ENCODE measurements at places on chromosomes 1 and 21.

DNA sequence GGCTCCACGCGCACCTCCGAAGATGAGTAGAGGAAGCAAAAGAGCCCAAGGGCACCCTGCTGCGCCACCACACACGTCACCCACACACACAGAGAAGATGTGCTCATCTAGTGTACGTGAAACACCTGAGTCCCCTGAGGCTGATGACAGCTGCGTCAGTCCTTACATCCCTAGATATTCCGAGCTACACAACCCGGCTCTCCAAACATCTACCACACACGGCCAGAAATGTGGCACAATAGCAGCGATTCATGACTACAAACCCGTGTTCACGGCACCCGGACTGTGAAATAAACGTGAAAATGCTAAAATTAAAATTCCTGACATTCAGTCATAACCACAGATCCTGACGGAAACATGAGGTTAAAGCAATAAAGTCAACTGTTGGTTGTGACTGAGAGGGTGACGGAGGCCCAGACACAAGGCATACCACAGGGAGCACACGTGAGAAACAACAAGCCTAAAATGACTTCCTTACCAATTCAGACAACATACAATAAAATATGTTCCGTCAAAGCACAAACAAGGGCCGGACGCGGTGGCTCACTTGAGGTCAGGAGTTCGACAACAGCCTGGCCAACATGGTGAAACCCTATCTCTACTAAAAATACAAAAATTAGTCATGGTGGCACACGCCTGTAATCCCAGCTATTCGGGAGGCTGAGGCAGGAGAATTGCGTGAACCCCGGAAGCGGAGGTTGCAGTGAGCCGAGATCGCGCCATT, 7.3 kb downstream of the SSU72 start:
- DNase-seq = no peak

- DNase-seq = peak; percentile 38
These were observed 113.7 kb upstream of the RRP15 start for GRCh38 chr1:218171302-218171893.

- DNase-seq = no peak
These were observed 21.2 kb downstream of the TP73 start for GRCh38 chr1:3673381-3674099.

DNA sequence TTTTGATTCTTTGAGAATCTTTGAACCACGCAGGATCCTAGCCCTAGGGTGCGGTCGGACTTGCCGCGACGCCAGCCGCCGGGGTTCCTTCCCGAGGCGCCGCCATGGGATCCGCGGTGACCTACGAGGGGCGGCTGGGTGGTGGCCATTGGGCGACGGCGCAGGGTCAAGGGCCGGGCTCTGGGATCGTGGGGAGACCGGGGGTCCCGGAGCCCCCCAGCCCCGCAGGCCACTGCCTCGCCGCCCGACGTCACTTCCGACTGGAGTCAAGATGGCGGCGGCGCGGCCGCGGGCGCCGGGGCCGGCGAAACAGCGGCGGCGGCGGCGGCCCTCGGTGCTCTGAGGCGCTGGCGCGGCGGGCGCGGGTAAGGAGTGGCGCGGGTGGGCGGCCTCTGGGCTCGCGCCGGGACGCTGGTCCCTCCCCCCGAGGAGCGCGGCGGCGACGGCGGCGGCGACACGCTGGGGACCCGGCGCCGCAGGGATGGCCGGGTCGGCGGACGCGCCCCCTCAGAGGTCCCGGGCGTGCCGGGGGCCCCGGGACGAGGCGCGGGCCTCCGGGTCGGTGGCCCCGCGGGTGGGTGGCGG, at the start of gene PRDM2:
Gene PRDM2, plus strand, starts transcription at position 253 of the 585 bp plus-strand sequence. CDS start 15,418 bp downstream, outside the sequence.
- peak; percentile 11 for DNase-seq

DNA sequence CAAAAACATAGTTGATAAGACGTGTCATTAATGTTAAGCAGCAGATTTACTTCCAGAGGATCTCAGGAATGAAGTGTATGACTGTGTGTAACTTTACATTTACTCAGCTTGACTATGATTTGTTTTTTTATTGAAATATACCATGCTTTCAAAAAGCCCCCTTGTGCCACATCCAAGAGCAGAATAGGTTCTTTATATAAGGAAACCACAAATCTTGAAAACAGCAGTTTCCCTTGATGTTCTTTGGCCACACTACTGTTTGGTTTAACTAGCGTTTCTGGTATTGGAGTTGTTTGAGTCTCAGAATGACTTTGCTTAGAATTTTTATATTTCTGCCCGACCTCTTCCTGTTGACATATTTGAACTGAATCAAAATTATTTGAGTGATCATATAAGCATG, 25.0 kb downstream of the LRRC8C start:
- DNase-seq = no peak

GRCh38 chr1:200184196-200184595, 156.7 kb downstream of the NR5A2 start:
- peak; percentile 79 for DNase-seq

DNA sequence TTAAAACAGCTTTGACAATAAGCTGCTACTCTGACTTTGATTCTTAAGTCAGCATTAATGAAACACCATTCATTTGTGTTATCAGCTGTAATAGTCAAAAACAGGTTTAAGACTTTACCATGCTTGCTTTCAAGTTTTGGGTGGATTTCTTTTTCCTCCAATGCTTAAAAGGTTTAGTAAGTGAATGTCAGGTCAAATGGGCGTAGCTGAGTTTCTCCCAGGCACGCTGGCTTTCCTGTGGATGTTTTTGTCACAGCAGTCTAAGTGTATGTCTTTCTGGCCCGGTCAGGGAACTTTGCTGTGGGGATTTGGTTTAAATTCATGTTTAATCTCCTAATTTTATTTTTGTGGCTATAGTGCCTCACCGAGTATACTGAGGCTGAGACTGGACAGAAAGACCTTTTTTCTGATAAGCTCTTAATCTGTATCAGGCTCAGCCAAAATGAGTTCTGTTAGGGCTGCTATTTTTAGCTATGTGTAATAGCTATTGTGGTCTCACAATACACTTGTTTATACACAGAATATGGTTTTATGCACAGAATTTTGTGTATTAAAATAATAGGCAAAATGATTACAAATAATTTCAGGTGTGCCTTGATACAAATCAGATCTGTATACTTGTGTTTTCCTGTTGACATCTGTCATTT, 292.8 kb downstream of the DISC1 start:
- DNase-seq = no peak

GRCh38 chr1:1601564-1602303, 1.8 kb upstream of the FNDC10 start:
- no peak for DNase-seq

DNA sequence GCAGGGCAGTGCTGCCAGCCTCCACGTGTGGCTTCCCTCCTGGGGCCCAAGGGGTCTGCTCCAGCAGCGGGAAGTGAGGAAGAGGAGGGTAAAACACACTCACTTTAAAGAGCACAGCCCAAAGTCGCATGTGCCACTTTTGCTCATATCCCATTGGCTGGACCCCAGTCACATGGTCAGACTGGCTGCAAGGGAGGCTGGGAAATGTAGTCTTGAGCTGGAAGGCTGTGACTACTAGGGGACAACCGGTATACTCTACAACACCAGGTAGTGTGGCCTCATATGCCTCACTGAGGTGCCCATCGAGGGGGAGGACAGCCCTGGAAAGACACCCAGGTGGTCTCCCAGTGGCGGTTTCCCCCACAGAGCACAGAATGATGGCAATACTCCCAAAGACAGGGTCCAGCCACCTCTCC, 45.2 kb downstream of the CAMK2N1 start:
- no peak for DNase-seq

GRCh38 chr21:41377715-41378114, 15.9 kb downstream of the MX2 start:
- DNase-seq = no peak

GRCh38 chr1:212396638-212397037, 18.0 kb downstream of the PACC1 start:
- no peak for DNase-seq

DNA sequence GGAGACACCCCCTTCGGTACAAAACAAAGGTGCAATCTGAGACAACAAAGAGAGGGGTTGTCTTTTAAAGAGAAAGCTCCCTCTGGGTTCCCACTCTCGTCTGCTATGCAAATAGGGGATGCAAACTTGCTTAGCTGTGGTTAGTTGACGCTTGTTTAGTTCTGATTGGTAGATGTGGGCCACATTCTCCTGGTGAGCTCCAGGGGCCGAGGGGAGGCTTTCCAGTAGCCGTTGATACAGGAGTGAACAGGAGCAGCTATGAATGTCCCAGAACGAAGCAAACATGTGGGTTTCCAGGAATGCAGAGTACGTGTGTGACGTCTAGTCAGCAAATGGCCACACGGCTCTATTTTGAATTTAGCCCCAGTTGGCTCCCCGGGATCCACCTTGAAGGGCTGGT, 14.7 kb downstream of the TFF2 start:
- no peak for DNase-seq

DNA sequence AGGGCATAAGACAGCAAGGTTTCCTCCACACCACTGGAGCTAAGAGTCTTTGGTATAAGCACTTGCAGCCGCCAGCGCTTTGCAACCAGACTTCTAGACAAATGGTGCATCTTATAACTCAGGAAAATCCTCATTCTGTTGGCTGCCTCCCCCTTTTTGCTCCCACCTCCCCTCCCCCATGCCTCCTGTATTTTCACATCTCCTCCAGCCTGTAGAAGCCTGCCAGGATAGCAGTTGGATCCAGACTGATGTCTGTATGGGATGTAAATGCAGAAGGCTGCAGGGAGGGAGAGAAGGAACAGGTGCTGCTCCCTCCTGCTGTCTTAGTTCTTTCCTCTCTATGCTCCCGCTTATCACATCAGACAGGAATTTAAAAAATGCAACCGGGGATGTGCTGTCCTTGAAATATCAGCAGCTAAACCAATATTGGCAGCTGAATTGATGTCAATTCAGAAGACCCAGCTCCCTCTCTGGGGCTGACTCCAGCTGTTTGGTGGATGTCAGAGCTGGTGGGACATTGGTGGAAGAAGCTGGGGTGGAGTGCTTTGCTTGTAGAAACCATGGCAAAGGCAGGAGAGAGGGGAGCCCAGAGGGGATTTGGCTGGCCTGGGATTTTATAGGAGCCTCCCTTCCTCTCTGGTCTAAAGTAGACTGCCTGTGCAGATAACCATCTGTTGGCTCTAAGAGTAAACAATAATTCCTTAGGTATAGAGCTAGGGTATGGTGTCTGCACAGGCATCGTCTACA, 53.5 kb downstream of the NFASC start:
- no peak for DNase-seq

GRCh38 chr1:17502326-17502778, 37.1 kb upstream of the ARHGEF10L start:
- DNase-seq = peak; percentile 48

GRCh38 chr1:248406721-248407692, 4.2 kb downstream of the OR2T1 start:
- no peak for DNase-seq

- DNase-seq = peak; percentile 36
These were observed 61.1 kb downstream of the FYB2 start for GRCh38 chr1:56758135-56758534.

GRCh38 chr1:21161842-21162241, 14.9 kb downstream of the EIF4G3 start:
- no peak for DNase-seq

DNA sequence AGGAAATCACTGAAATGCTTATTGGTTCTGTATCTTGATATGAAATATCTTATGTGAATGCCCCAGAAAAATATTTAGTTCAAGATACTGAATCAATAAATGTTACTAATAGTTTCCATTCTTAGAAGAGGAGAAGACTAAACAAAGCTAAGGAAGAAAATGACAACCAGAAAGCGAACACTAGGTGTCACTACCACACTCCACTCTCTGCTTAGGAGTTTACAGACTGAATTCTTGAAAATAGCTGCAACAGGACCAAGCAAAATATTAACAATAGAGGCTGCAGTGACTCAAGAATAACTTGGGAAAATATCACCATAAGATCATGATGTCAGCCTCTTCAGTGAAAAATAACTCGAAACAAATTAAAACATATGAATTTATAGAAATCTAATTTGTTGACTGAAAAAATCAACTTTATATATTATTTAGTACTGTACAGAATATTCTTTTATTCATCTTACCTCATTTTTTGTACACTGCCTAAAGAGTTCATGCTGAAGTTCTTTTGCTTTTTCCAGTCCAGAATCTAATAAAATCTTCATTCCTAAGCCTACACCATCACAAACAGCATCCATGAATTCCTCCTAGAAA, 61.6 kb downstream of the KIF14 start:
- peak; percentile 71 for DNase-seq

DNA sequence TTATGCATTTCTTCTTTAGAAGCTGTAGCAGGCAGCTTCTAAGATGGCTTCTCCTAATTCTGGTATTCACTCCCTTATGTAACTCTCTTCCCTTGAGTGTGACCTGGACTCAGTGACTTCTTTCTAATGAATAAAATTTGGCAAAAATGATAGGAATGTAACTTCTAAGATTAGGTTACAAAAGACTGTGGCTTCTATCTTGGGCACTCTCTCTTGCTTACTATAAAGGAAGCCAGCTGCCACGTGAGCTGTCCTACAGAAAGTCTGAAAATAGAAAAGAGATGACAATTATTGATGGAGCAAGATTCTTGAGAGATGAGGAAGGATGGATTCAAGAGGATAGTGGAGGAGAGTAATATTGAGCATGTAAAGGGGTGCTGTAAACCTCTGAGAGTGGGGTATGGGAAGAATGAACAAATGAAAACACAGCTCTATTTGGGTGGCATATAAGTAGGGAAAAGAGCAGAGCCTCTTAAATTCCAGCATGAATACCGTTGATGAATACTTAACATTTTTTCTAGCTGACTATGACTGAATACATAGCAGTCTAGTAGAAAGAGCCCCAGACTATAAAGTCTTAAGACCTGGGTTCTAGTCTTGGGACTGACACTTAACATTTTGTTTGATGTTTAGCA, 5.5 kb downstream of the TSEN15 start:
- peak; percentile 82 for DNase-seq

GRCh38 chr1:29240400-29240837, 4.1 kb downstream of the PTPRU start:
- no peak for DNase-seq

DNA sequence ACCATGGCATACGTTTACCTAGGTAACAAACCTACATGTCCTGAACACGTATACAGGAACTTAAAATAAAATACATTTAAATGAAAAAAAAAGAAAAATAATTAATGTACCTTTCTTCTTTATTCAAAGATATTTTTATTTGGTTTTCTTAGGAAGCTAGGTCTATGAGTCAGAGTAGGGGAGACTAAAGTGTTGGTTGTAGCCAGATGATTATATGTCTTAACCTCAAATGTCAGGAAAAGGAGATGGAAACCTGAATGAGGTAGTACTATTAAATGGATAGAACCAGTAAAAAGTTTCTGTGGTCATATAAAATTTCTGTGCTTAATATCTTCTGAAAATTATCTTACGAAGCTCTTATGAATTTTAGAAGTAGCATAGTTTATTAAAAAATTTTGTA, 275.8 kb downstream of the KCTD3 start:
- DNase-seq = no peak

- no peak for DNase-seq
These were observed 104.1 kb downstream of the SLC35F3 start for GRCh38 chr1:234008591-234008990.

- DNase-seq = no peak
These were observed 29.4 kb upstream of the PEX10 start for GRCh38 chr1:2441746-2442145.

DNA sequence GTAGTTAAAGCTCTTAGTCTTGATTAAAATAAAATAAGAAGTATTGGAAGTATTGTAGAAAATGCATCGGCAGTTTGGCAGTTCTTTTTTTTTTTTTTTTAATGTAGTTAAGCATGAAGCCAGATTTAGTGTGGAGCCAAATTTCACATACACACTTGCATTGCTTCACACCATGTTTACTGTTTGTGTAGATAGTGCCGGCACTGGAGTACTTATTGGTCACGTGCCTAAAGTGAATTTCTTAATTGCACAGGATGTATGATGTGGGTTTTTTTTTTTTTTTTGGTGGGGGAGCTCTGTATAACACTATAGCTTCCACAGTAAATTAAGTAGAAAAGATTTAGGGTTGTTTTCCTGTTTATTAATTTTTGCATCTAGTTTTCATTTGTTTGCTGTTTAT, 21.2 kb upstream of the TMEM61 start:
- no peak for DNase-seq

Measured in kidney glomerular epithelial cell (primary cell).